ENCODE measurements at places on chromosomes 7 and 10.

DNA sequence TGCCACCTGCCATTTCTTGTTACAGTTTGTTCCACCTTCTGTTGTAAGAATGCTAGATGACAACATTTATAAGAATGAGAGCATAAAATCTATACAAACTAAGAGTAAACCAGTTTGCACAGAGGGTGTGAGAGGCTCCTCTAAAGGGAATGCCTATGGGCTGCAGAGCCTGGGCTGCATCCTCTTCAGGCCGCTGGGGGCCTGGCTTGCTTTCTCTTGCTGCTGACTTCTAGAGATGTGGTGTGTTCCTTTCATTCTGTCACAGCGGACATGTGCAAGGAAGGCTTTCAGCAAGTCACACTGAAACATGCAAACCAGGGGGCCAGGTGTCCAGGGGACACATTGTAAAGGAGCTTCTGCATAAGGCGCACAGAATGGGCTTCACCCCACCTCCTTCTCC lies 7.1 kb upstream of the ATP6V1F start:
- DNase-seq: no peak

DNA sequence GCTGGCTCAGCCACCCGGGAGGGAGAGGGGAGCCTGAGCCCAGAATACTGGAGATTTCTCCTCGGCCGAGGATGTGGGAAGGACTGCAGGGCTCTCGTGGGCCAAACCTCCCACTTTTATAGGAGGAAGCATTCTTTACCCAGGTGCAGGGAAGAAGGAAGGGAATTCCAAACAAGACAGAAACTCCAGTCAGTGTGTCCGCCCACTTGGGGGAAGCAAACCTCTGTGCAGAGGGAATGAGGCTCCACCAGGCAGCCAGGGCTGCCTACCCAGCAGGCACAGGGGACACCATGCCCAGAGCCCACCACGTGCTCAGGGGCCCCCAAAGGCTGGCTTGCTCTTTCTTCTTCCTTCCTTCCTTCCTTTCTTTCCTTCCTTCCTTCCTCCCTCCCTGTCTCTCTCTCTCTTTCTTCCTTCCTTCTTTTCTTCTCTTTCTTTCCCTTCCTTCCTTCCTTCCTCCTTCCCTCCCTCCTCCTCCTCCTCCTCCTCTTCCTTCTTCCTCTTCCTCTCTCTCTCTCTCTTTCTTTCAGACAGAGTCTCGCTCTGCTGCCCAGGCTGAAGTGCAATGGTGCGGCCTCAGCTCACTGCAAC lies 15.4 kb upstream of the FZD9 start:
- DNase-seq: no peak

- DNase-seq: no peak
These were observed 25.5 kb downstream of the JAZF1 start for GRCh38 chr7:28155019-28155660.

DNA sequence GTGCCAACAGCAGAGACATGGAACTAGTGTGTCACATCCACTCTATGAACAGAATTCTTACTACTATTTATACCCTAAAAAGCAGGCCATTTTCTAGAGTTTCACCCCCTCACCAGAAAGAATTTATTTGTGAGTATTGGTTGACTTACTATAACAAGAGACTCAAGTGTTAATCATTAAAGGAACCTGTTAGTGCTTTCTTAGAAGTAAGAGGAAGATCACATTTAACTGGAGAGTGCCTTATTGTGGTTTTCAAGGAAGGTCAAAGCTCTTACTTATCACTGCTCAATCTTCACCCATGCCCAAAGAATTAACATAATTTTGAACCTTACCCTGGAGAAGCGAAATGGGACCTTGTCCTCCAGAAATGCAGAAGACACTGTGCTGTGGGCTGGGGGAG lies 169.3 kb upstream of the PRSS1 start:
- no peak for DNase-seq

GRCh38 chr10:7948371-7949000 lies 106.0 kb upstream of the GATA3 start:
- no peak for DNase-seq

DNA sequence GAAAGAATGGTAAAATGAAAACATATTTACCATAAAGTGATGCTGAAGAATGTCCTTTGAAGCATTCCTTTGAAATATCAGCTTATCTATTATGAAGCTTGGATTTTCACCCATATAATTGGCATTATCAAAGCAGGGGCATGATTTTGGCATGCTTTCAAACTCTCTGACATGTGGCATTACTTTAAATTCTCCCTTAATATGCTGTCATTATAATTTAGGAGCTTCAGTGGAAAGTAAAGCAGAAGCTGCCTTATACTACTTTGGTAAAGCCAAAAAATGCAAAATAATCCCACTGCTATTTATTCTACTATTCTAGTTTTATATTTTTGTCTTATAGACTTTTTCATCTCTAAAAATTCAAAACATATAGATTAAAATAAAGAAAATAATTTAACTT lies 28.0 kb upstream of the HIBADH start:
- DNase-seq: no peak

DNA sequence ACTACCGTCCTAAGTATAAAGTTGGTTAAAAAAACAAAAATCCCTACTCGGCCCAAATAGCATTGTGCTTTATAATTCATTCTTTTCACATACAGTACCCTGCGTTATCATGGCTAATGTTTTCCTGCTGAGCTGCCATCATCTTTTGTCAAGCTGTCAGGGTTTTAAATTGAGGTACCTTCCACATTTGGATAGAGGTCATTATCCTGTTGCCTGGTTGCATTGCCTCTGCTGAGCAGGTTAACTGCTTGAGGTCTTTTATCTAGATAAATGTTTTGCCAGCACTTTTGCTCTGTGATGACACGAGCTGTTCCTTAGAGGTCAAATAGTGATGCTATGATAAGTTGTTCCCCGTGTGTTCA lies 94.4 kb upstream of the FZD1 start:
- DNase-seq: no peak

DNA sequence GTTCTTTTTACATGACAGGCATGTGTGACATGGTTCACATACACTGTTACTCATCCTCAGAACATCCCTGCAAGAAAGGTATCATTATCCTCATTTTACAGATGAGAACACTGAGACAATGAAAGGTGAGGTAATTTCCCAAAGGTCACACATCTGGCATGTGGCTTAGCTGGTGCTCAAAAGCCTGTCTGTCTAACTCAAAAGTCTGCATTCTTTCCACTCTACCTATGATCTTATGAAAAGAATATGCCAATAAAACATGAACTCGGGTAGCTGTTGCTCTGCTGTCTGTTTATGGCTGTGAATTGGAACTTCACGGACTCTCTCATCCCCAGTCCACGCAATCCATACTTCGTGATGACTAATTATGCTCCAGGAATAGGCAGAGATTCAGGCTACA lies 79.0 kb upstream of the ODAD2 start:
- DNase-seq: no peak

GRCh38 chr7:133364959-133365690 lies 112.2 kb downstream of the EXOC4 start:
- no peak for DNase-seq

GRCh38 chr7:135274495-135275268 lies 41.0 kb downstream of the STRA8 start:
- DNase-seq: peak; percentile 55

- DNase-seq: no peak
These were observed 118.1 kb downstream of the PRKCQ start for GRCh38 chr10:6461961-6462360.

GRCh38 chr10:125683821-125684220 lies 858 bp upstream of the TEX36 start:
- no peak for DNase-seq
